ENCODE measurements at places on chromosomes 5 and 9. TPM values are rescaled to one million over a fixed set of nuclear protein-coding genes. Genes with fewer than 3 reads are reported as not detected.

The MEIKIN gene
- not detected for total RNA-seq

The GZMA gene
- not detected for total RNA-seq

The ABLIM3 gene
- total RNA-seq = 22.8 TPM

The MSX2 gene
- 1.1 TPM for total RNA-seq

The TBC1D13 gene
- total RNA-seq = 12.5 TPM
